GM23248 (cell line): ENCODE measurements at places on chromosomes 3 and 15. TPM values are rescaled to one million over a fixed set of nuclear protein-coding genes. Genes with fewer than 3 reads are reported as not detected.

- no peaks in the 10 kb centered on the region for H3K4me1 ChIP-seq
- H3K36me3 ChIP-seq = no peaks in the 10 kb centered on the region
Observed at GRCh38 chr3:148379763-148380382, 317.8 kb upstream of the AGTR1 start.

GRCh38 chr3:116322750-116323375, 122.4 kb downstream of the LSAMP start:
- H3K27me3 ChIP-seq = no peaks in the 10 kb centered on the region; the same call in 1 of the 2 replicates
- no peaks in the 10 kb centered on the region for H3K4me1 ChIP-seq
- H3K4me3 ChIP-seq = no peak overlapping the region
- no peaks in the 10 kb centered on the region for H3K36me3 ChIP-seq
- H3K27ac ChIP-seq = no peak overlapping the region

- peak; percentile 69 for DNase-seq
- no peaks in the 10 kb centered on the region for H3K36me3 ChIP-seq
- no peak overlapping the region for H3K4me3 ChIP-seq
- peaks cover 36% of the 10 kb centered on the region for H3K4me1 ChIP-seq
Observed at GRCh38 chr3:141243271-141243707, 11.7 kb downstream of the PXYLP1 start.

The CGNL1 gene
- total RNA-seq = 0.11 and 0.13 TPM in 2 replicates
